EH (cell line): ENCODE measurements at places on chromosomes 6 and 20.

DNA sequence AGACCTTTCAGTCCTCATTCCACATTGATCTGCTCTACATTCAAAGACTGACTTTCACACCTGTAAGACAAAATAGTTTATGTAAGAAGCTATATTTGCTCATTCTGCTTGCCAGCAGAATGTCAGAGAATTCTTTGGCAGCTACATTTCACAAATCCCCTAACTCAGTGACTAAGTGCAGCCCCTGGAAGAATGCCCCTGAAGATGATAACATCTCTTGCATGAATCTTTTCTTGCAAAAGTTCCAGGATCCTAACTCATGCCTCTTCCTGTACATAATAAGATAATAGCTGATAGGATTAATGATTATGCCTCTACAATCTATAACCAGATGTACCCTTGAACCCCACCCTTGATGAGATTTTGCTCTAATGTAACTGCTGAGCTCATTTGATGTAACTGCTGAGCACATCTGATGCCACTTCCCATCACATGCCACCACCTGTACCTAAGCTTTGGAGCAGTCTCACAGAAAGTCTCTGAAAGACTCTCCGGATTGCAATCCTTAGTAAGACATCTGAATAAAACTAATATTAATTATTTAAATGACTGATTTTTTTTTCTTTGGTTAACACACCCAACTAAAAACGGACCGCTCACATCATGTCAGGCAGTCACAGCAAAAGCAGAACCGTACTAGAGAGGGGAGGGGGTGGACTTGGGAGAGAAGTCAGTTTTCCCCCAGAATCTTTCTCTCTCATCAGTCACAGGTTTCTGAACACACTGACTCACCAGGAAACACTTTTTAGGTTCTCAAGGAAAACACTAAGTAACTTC, 684 bp upstream of the DNAH8 start:
- no peak for DNase-seq

- DNase-seq, result no peak
Measured at GRCh38 chr6:165117806-165118205, 191.6 kb downstream of the C6orf118 start.

DNA sequence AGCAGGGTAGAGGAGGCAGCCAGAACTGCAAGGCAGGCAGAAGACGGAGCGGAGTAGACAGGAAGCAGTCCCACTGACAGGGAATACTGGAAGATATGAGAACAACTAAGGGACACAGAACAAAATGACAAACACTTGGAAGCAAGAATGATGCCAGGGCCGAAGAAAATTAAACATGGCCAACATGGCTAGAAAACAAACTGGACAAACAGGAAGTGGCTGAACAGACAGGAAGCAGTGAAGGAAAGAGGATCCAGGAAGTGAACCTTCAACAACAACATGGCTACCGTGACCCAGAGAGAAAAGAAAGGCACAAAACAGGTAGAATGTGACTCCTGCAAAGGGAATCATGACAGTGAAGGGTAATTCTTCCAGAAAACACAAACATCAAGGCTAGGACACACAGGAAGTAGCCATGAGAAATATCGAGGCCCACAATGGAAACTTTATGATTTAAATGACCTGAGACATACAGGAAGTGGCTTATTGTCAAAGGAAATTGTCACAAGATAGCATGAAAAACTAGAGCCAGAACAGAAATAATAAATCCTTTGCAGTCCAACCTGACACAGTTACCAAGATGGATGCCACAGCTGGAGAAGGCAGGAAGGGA, 9.1 kb downstream of the COL11A2 start:
- no peak for DNase-seq

GRCh38 chr6:20789162-20789561, 254.9 kb downstream of the CDKAL1 start:
- DNase-seq, result peak; percentile 40
